Neural crest cell (in vitro differentiated cells): ENCODE measurements at places on chromosomes 6 and 20.

GRCh38 chr6:30885999-30886896, 1.9 kb downstream of the DDR1 start:
- peak; percentile 56 for DNase-seq

DNA sequence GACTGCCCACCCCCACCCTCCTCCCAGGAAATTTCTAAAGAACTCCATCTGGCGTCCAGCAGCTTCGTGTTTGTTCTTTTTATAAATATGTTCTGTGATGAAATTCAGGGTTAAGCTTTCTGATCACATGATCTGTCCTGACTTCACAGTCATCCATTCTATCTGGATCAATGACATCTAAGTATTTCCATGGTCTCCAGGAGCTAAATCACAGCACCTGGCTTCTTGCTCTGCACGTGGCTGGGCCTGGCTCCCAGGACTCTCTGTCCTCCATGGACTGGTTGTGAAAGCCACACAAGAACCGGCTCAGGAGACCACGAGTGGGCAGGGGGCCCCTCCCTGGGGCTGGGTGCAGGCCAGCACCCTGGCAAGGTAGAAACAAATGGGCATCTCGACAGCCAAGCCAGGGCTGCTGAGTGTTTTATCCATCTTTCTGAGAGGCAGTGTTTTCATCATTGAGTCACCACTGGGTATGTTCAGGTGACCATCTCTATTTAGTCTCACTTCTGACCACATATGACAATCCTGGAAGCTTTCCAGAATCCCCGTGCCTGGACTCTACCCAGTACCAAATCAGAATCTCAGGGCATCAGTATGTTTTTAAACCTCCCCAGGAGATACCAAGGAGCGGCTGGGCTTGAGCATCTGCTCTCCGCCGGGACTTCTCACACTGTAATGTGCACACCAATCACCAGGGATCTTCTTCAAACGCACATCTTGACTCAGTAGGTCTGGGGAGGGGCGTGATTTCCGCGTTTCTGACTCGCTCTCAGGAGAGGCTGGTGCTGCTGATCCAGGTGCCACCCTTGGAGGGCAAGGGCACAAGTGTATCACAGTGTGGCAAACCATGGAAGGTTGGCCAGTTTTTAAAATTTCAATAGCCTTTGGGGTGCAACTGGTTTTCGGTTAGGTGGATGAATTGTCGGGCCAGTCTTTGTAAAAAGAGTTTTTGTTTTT, 31.6 kb upstream of the PXDC1 start:
- no peak for DNase-seq

DNA sequence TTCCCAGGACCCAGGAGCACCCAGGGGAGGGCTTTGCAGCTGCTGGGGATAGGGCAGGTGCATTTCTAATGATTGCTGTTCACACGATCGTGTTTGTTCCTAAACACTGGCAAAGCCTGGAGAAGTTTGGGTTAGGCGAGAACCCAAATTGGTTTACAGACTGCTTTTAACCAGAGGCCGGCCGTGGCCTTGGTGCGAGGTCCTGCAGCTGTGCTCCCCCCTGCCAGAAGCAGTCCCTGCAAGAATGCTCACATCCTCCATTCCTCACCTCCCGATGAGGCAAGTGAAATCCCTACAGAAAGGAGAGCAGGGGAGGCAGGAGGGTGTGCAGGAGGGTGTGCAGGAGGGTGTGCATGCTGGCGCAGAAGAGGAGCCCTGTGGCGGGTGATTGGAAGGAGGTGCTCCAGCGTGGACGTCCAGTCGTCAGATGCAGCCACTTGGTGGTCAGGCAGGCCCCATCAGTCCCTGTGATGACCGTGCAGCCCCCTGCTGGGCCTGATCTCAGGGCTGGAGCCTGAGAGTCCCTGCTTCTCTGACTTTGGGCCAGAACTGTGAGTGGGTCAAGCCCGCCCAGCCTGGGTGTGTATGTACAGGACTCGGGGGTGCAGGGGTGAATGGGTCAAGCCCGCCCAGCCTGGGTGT, 55.7 kb upstream of the FRMD1 start:
- no peak for DNase-seq

GRCh38 chr20:3652221-3652620, 11.0 kb downstream of the GFRA4 start:
- no peak for DNase-seq

- no peak for DNase-seq
Observed at GRCh38 chr6:129730477-129731165, 20.6 kb upstream of the ARHGAP18 start.

GRCh38 chr20:35660122-35660937, 4.4 kb downstream of the CPNE1 start:
- no peak for DNase-seq

- no peak for DNase-seq
Observed at GRCh38 chr6:4922488-4923037, 81.3 kb downstream of the RPP40 start.

- DNase-seq = no peak
Observed at GRCh38 chr6:140027219-140027618, 652.8 kb upstream of the CITED2 start.

- DNase-seq = no peak
Observed at GRCh38 chr20:60116128-60116909, 158.1 kb downstream of the CDH26 start.

DNA sequence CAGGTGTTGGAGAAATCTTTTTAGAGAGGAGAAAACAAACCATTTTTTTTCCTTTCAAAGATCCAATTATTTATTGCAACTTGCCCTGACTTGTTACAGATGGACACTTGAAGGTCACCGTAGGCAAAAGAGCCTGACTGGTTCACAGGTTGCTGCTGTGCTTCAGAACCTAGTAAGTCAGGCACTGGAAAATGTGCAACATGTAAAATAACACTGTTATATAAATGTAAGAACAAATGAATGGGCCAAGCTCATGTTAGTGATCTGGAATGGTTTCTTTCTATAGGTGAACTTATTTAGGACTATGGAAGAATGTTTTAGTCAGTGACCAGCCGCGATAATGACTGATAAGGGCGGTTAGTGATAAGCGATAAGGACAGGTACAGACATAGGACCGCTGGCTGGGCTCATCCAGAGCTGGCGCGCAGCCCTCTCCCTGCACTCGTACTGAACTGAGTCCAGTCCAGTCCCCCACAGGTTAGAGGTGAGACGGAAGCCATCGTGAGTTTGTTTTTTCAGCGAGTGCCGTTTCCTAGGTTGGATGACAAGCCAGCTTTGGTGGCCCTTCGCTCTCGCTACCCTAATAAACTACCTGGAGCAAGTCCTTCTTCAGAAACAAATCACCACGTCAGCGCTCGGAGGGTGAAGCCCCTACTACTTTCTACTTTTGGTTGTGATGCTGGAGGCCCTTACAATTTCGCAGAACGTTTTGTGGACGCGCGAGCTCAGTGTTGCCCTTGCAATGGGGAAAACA, 94.4 kb upstream of the PRDM1 start:
- no peak for DNase-seq

- no peak for DNase-seq
Observed at GRCh38 chr6:142886431-142887170, 58.4 kb downstream of the HIVEP2 start.

- no peak for DNase-seq
Observed at GRCh38 chr6:98047164-98047563, 764.1 kb upstream of the MMS22L start.

DNA sequence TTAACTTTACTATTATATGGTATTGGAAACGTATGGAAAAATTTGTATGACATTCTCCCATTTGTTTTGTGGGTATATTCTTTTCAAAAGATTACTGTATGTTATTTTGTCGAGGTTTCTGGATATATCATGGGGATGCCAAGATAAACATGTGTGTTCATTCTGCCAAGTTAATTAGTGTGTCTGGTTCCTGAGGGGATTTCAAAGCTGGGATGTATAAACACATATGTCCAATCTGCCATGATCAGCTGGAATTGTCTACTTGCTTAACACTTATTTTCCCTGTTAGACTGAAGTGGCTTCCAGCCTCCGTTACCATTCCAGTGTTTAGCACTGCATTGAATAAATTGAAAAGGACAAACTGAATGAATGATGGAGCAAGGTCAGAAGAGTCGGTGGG, 86.2 kb downstream of the DNAH8 start:
- DNase-seq = no peak

- no peak for DNase-seq
Observed at GRCh38 chr6:69820438-69820837, 23.6 kb upstream of the LMBRD1 start.

DNA sequence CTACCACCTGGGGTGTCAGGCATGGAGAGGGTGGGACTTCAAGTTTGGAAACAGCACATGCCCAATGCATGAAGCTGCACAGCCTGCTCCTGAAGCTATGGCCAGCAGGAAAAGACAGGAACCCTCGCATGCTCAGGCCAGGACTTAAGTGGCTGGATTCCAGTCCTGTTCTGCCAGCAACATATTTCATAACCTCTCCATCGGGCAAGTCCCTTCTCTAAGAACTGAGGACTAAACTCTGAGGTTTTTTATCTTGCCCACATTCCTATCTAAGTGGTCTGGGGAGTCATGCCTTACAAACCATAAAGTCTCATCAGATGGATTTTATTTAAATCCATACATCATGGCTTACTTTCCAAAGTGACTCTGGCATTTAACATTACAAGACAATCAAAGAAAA, 27.5 kb upstream of the AGPAT4 start:
- DNase-seq = no peak

GRCh38 chr20:10654630-10655029, 19.2 kb downstream of the JAG1 start:
- no peak for DNase-seq

DNA sequence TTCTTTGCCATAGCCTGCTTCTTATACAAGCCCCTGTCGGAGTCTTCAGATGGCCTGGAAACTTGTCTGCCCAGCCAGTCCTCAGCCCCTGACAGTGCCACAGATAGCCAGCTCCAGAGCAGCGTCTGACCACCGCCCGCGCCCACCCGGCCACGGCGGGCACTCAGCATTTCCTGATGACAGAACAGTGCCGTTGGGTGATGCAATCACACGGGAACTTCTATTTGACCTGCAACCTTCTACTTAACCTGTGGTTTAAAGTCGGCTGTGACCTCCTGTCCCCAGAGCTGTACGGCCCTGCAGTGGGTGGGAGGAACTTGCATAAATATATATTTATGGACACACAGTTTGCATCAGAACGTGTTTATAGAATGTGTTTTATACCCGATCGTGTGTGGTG, 29.5 kb downstream of the SLCO4A1 start:
- DNase-seq = no peak

DNA sequence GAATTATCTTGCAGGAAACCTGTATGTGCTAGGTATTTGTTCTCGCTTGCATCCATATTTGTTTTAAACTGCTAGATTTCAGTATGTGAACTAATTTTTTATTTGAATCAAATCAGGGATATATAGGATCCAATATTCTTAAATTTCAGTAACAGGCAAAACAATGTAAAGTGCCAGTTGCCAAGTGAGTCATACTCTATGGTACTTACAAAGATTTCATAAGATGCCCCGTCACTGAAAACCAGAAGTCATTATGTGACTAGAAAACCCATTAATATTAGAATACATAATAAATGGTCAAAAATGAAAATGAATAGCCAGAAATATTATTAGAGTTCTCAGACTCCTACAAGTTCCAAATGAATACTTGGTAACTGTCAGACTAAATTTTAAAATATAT, 481.2 kb downstream of the TFAP2A start:
- no peak for DNase-seq

- DNase-seq = no peak
Observed at GRCh38 chr6:170553534-170554012, 466 bp upstream of the PSMB1 start.

DNA sequence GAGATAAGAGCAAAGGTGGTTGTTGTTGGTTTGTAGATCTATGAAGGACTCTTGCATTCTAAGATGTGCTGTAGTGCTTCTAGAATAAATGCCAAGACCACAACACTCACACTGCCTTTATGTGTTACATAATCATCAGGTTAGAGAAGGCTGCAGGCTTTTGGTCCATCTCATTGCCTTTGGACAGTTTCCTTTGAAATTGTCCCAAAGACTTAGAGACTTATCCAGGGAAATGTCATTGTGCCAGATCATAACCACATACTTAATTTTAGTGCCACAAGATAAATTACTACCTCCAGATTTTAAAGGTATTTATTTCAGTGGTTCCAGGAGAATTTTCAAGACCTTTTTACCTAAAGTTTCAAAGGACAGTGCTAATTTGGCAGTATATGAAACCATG, 666.6 kb upstream of the CITED2 start:
- DNase-seq = no peak

- DNase-seq = no peak
Observed at GRCh38 chr6:54238396-54238795, 69.8 kb upstream of the TINAG start.

- DNase-seq = peak; percentile 20
Observed at GRCh38 chr6:149864578-149865535, 698 bp upstream of the LRP11 start.

DNA sequence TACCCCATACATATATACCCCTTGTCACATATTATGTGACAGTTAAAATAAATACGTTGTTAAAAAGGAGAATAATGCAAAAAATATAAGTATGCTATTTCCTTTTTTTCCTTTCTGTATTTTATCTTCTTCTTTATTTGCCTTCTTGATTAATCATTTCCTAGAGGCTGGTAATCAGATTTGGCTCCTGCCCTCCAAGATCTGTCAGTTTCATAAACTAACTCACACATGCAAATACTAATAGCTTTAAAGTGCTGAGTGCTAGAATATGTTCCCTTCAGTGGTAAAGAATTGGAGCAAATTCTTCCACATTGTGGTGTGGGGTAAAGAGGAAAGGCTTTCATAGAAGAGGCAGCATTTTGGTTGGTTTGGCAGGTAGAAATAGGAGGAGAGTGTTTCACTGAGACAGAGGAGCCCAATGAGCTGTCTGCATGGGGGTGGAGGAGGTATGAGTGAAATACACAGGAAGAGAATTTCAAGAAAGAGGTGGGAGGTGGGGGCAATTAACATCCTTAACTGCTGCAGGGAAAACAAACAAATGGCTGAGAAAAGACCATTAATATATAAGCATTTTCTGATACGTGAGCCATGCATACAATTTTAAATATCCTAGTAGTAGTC, 523.9 kb downstream of the BMP2 start:
- DNase-seq = no peak

- DNase-seq = no peak
Observed at GRCh38 chr6:143759666-143760065, 81.9 kb downstream of the PHACTR2 start.
